Erythroblast (primary cell): ENCODE measurements at places on chromosomes 11 and 22.

DNA sequence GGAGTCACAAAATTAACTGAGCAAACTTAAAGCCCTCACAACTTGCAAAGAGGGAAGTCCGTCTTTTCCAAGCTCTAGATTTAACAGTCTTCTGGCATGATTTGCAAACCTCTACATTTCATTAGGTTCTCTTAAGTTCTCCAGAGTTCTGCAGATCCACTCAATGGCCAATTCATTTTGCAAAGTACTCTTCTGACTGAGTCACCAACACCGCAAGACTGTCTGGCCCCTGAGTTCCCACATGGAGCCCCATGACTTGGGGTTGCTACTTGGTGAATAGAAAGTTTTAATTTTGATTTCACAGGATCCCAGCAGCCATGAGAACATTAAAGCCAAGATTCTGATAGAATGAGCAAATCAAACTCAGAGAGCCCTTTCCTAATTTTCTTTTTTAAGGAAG, 134.5 kb downstream of the PLEKHA7 start:
- DNase-seq: no peak

GRCh38 chr11:78708388-78708787, 133.7 kb upstream of the NARS2 start:
- no peak for DNase-seq

- DNase-seq: peak; percentile 40
Measured at GRCh38 chr11:92886243-92886905, 83.1 kb upstream of the MTNR1B start.

DNA sequence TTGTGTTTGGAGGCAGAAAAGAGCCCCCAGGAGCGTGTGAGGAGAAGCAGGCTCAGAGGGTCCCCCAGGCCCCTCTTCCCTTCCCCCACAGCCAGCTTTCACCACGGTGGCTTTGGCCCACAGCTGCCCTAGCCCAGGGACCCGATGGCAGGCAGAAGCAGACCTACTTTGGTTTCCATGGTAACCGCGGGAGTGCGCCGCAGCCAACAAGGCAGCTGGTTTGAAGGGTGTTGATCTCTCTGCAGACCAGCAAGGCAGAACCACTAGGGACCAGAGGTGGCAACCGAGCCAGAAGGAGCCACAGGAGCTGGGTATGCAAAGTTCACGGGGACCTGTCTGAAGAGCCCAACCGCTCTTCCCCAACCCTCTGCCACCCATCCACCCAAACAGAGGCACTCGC, 69.4 kb downstream of the BUD13 start:
- no peak for DNase-seq

- peak; percentile 38 for DNase-seq
Measured at GRCh38 chr11:116454020-116454645, 318.7 kb downstream of the BUD13 start.
